ENCODE measurements at places on chromosomes 6 and 20.

DNA sequence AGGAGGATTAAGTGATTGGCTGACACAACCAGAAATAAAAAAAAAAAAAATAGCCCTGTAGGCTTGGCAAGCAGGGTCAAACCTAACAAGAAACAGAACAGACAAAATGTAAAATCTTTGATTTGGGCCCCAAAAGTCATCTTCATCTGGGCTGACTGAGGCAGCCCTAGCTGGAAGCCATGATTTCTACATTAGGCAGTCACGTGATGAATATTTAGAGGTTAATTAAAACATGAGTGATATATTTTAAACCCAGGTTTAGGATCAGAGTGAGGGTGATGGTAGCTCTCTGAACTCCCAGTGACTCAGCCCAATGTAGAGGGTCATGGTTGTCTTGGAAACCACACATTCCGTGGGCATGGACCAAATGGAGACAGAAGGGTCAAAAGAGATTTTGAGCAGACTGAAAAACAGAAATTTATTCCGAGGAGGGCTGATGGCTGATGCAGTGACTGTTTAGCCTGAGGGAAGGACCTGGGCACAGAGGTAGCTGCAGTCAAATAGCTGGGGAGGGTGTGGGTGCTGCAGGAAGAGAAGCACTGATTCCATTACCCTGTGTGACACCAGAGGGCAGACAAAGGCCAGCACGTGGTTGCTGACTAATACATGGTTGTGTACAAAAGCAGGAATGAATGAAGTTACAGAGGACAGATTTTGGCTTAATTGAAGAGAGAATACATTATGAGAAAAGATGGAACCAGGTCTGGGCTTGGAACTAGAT is 573.1 kb upstream of the CHD6 start:
- no peak for DNase-seq

DNA sequence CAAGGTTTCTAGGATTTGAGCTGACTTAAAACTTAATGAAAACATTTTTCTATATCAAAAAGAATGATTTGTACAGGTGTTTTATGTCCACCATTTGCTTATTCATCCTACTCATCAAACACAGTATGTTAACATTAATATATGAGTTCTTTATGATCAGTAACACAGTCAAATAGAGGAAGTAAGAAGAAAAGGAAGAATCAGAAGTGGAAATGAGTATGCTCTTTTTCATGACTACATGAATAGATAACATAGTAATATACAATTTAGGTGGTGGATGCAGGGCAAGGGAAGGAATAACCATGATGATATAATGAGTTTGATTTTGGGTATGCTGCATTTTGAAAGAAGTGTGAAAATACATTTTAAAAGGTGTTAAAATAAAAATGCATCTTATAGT is 16.5 kb downstream of the KPNA5 start:
- DNase-seq: no peak

GRCh38 chr6:24743265-24743943 is 24.4 kb upstream of the C6orf62 start:
- no peak for DNase-seq

DNA sequence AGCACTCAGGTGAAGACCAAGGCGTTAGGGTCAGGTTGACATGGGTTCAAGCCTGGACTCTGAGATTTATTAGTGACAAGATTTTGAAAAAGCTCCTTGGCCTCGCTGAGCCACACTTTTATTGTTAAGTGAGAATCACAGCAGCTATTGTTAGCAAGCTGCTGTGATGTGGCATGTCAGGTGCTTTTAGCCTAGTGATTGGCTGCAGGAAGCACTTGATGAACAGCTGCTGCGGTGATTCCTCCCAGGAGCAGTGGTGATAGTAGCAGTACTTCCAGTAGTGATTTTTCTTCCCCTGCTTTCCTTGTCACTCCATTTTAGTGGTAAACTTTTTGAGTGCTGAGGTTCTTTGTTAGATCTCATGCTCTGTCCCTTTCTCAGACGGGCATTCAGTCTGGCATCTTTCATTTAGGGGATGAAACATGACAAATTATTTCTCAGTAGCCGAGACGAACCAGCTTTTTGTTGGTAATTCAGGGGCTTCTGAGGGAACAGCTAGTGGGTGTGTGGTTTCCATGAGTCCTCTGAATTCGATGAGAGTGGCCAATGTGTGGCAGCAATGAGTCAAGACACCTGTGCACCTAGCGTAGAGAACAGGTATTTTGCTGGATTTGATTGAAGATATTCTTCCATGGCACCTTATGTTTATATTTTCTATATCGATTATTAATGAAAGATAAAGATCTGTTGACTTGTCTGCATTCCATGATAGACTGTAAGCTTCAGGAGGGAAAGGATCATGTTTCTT is 696.7 kb downstream of the DHX35 start:
- DNase-seq: no peak

GRCh38 chr6:142802124-142802523 is 142.9 kb downstream of the HIVEP2 start:
- no peak for DNase-seq

- no peak for DNase-seq
Observed at GRCh38 chr6:46410334-46410953, 80.8 kb downstream of the RCAN2 start.

- no peak for DNase-seq
Observed at GRCh38 chr6:169095153-169095552, 158.5 kb downstream of the THBS2 start.

DNA sequence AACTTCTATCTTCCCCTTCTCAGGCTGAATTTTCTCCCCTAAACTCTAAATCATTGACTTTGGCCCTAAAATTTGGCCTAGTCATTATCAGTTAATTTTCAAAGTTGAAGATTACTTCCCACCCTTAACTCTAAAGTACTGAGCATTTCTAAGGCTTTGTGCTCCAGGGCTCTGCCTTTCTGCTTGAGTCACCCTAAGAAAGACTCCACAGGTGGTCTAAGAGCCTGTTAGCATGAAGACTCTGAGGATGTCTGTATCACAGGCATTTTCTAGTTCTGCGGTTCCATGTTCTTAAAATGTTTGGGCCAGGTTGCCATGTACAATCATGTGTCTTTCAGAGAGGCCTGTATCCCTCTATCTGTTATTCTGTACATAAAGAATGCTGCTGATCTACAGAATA is 808.1 kb upstream of the MANEA start:
- no peak for DNase-seq

- DNase-seq: no peak
Observed at GRCh38 chr6:93344333-93344835, 75.0 kb downstream of the EPHA7 start.

- DNase-seq: no peak
Observed at GRCh38 chr20:49275216-49275615, 2.6 kb downstream of the ZNFX1 start.

- no peak for DNase-seq
Observed at GRCh38 chr6:81668615-81669047, 83.8 kb downstream of the TENT5A start.

DNA sequence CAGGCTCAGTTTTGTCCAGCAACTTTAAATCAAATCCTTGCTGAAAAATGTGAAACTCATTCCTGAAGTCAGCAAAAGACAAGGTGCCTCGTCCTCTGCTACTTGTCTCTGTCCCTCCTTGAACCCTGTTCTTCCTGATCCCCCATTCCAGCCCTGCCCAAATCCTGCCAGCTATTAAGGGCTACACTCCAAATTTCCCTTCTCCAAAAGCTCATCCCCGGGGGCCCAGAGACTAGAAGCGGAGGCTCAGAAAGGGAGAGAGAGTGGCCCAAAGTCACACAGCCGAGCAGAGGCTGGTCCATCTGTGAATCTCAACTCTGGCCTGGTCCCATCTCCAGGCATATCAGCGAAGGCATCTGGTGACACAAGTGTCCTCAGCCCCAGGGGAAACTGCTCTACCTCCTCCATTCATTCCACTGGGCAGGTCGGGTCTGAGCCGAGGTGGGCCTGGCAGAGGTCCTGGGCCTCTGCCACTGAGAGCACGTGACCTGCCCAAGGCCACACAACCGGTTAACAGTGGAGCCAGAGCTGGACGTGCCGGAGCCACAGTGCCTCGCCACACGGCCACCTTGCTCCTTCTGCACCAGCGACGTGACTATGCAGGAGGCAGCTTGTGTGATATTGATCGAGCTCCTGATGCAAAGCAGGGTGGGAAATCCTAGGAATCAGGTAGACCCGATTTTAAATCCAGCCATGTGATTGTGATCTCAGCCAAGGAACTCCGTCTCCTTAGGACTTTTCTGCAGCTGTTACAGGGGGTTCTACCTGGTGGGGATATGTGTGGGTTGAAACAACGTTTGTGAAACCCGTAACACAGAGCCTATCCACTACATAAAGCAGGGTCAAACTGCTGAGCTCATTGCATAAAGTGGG is 28.6 kb downstream of the NOL4L start:
- DNase-seq: no peak

DNA sequence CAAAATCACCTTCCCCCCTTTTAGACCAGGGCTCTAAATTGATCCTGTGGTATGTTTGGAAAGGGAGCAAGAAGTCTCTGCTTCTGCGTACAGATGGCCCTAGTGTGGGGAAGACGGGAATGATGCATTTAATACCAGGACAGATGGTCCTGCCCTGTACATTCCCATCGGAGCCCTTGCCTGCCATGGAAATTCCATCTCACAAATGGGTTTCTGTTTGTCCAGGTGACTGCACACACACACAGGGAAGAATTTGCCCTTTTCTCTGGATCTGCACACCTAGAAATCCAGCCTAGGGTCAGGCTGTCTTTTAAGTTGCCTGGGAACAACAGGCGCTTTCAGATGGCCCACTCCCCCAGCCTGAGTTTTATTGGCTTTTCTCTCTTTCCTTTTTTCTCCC is 1.3 kb downstream of the MAS1 start:
- DNase-seq: no peak

GRCh38 chr6:124573953-124574352 is 388.3 kb upstream of the RNF217 start:
- DNase-seq: no peak

DNA sequence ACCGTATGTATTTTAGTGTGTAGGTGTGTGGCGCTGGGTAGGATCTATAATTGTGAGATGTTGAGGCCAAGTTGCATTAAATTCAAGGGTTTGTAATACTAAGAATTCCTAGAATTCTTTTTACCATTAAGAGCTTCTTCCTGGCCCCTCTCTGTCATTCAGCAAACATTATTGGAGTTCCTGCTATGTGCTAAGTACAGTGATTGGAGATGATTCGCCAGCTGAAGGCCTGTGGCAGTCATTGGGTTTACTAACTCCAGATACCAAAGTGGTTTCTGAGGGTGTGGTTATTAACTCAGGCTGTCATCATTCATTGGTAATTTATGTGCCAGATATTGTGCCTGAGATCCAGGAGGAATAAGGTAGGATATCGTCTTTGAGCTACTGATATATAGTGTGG is 167.1 kb downstream of the LAMA2 start:
- DNase-seq: no peak

GRCh38 chr6:71887006-71887743 is 825 bp downstream of the RIMS1 start:
- DNase-seq: no peak

DNA sequence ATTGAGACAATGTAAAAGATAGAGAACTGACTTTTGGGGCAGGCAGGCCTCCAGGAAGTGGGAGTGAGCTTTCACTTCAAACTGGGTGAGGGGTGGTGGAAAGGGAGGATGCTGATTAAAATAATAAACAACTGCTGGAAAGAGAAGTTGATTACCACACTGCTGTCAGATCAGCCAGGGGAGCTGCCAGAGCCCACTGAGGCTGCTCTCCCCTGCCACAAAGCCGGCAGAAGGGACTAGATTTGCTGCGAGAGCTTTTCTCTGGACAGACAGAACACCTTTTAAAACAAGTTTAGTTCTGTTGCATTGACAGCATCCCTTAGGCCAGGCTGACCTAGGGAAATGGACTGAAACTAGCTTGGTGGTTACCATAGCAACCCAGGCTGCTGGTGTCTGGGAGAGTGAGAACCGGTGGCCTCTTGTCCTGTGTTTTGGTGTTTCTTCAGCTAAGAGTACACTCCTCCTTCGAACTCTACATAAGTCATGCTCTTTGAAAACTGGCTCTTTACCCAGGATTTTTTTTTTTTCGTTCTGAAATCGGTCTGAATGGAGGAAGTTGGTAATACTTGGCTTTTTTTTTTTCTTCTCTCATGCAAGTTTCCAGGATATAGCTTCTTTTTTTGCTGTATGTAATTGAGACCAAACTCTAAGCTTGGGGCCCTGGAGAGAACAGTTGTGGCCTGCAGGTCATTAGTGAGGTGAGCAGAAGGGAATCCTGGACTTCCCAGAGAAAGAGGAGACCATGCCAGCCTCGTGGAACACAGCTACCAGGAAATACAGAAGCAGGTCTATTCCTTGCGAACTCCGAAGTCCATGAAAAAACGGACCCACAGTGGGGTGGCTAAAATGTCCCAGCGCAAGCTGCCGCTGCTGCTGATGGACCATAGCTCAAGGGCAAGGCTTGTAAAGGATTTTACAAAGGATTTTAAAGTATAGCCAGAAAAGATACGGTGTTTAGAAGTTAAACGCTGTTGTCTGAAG is 374.4 kb downstream of the UTRN start:
- no peak for DNase-seq

DNA sequence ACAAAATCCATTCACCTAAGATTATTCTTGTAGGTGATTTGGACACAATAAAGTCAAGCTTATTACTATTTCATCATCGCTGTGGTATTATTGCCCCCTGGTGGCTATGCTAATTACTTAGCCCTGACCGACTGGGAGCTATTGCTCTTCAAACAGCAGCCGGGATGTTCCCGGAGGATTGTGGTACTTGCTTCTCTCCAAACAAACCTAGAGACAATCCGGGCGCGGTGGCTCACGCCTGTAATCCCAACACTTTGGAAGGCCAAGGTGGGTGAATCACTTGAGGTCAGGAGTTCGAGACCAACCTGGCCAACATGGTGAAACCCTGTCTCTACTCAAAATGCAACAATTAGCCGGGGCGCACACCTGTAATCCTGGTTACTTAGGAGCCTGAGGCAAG is 15.4 kb upstream of the STMND1 start:
- no peak for DNase-seq

- DNase-seq: no peak
Observed at GRCh38 chr20:48156521-48156920, 371.2 kb upstream of the SULF2 start.

DNA sequence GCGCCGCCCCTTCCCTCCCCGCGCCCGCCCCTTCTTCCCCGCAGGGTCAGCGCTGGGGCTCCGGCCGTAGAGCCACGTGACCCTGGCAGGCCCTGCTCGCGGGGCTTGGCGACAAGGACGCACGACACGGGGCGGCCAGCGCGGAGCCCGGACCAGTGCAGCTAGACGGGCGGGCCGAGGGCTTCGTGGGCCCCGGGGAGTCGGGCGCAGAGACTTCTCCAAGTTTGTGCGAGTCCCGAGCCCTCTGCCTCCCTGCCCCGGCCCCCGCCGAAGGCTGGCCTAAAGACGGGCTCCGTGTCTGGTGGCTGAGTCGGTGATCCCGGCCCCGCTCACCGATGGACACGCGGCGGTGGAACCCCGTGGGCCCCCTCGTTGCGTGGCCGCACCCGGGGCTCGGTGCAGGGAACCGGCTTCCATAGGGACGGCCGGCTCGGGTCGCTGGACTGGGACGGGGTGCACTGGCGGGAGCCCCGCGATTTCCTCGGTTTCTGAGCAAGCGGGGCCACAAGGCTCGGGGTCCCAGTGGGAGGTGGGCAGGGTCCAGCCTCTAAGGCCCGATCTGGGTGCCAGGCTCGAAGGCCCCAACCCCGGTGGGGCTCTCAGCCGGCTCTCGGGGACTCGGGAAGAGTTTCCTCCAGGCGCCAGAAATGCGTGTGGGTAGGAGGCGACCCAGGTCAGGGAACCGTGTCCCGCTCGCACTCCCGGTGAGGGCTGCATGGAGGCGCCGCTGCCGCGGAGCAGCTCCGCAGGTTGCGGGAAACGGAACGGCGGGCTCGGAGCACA is 452 bp upstream of the GATA5 start:
- DNase-seq: no peak

- no peak for DNase-seq
Observed at GRCh38 chr20:43520074-43520630, 12.7 kb downstream of the L3MBTL1 start.
